ENCODE measurements at places on chromosomes 6 and 20.

GRCh38 chr6:150697515-150697914 lies 97.8 kb downstream of the PLEKHG1 start:
- no peak for DNase-seq

DNA sequence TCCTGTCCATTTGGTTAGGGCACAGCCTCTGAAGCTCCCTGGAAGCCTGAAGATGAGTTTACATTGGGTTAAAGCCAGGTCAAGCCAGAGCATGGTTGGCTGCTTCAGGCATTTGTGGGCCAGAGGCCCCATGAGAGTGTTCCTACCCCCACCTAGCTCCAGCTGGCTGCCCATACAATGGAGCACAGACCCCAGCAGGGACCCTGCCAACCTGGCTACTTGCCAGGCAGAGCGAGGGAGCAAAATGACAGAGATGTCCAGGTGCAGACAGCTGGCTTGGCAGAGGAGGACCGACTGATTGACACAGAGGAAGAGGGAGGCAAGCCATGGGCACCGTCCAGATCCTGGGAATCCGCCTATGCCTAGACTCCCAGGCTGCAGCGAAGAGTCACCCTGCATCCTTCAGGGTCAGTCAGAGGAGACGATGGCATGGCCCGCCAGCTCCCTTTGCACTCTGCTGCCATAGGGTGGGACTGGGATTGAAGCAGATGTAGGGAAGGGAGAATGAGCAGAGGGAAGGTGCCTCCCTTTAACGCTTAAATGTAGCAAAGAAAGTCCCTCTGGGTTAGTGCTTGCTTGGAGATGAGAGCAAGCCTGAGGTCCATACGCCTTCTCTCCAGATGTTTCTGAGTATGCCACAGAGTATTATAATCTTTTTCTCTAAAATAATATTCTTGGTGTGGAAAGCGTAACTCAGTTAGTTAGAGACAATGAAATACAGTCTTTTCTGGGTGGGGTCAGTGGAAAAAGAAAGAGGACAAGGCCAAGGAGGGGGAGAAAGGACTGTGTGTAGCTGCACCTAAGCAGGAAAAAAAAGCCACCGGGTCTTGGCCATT lies 77.6 kb upstream of the FYN start:
- no peak for DNase-seq

DNA sequence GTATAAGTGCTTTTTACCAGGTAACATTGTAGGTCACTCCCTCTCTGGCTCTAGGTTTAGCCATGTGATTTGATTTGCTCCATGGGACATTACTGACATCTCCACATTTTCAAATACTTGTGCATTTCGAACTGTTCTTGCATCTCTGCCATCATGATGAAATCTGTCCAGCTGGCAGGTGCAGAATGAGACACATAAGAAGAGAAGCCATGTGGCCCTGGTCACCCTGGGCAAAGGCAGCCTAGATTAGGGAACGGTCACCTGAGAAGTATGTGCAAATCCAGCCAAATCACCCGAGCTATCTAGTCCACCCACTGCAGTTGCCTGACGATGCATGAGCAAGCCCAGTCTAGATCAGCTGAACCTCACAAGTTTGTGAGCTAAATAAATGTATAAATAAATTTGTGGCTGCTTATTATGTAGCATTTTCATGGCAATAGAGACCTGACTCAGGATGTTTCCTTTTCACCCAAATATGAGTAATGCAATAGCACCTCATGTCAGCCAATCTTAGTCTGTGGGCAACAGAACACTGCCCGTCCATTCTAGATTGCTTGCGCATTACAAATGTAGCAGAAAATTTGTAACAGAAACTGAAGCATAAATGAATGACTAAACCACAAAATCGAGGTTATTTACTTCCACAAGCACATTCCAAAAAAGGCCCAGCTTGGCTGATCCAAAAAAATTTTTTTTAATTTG lies 115.2 kb downstream of the PAK5 start:
- no peak for DNase-seq

GRCh38 chr20:1346315-1346969 lies 17.5 kb upstream of the SDCBP2 start:
- DNase-seq, result no peak

- DNase-seq, result no peak
Measured at GRCh38 chr20:17562804-17563305, 7.0 kb upstream of the DSTN start.

- no peak for DNase-seq
Measured at GRCh38 chr6:118285791-118286190, 262.3 kb upstream of the PLN start.

DNA sequence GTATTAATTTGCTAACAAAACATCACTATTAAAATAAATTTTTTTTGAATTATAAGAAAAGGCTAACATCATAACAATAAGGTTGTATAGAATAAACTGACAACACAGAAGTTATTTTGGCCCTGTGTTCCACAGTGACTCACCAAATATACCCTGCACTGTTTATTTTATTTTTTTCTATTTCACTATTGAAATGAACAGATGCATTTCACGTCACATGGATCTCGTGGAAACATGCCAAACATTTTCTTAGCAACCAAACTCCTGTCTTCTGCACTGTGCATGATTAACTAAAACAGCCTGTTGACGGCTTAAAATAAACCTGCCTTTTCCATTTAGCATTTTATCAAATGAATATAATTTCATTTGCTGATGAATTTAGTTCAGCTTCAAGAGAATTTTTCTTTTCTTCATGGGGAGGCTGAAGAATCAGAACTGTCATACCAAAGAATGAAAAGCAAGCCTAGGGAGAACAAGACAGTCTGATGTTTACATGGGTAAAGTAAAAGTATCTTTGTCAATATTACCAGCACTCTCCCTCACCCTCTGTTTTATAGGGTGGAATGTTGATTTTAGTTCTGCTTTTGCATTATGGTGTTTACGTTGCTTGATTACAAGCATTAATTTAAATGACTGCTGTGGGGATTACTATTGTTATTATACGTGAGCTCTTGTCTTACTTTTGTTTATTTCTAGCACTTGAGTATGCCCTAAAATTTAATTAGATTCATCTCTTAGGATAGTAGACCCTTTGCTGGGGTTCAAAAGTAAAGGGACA lies 115.3 kb downstream of the LCA5 start:
- peak; percentile 10 for DNase-seq
